AG09309 (cell line): ENCODE measurements at places on chromosomes 16 and 17.

DNA sequence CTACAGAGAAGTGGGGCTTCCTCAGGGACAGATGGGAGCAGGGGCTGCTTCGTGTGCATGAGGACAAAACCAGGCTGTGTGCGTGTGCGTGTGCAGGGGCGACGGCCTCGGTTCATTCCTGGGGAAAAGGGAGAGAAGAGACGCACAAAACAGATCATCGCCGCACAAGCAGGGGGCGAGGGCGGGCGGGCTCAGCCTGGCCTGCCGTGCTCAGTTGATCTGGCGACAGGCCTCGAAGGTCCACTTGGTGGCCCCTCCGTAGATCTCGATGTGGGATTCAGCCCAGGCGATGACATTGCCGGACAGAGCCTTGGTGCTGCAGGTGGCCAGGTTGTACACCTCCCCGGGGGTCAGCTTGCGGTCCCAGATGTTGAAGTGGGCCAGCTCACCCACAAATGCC, 5.8 kb downstream of the NPTX1 start:
- no peak for DNase-seq

DNA sequence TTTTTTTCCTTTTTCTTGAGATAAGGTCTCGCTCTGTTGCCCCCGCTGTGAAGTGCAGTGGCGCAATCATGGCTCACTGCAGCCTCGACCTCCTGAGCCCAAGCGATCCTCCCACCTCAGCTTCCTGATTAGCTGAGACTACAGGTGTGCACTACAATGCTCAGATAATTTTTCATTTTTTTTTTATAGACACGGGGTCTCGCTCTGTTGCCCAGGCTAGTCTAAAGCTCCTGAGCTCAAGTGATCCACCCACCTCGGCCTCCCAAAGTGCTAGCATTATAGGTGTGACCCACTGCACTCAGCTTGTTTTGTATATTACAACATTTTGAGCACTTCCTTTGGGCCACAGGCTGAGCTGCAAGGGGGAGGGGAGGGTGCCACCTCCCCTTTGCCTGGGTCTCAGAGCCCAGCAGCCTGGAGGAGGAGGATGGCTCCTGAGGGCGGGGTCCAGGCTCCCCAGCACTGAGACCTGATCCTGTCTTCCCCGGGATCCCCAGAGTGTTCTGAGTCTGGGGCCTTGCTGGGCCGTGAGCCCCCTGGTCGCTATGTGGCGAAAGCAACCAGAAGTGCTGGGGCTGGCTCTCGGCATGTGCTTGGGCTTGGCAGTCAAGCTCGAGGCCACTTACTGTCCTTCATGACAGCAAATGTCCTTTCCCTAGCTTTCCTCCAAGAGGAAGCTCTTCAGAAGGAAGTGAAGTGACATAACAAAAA, 8.1 kb downstream of the DEF8 start:
- DNase-seq: no peak

GRCh38 chr17:8803531-8804420, 4.6 kb upstream of the MFSD6L start:
- DNase-seq: no peak

GRCh38 chr16:67775273-67775672, 31.1 kb downstream of the RANBP10 start:
- DNase-seq: no peak

GRCh38 chr16:4745274-4745569, 10.9 kb downstream of the DNAAF8 start:
- DNase-seq: no peak

DNA sequence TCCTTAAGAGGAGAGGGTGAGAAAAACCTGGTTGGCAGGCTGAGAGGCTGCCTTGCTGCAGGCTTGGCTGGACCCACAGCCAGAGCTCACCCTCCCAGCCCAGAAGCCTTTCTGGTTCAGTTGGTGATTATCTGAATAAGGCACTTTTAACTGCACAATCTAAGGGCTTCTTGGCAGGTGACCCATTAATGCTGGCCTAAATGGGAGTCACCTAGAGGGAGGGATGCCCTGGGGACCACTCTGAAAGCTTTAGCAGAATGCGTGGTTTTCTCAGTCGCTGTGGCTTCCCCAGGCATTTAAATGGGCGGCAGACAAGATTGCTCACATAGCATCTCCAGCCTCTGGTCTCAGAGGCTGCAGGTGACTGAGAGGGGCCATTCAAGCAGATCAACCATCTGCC, 33.2 kb upstream of the SHISA9 start:
- no peak for DNase-seq

- no peak for DNase-seq
These were observed 36.0 kb upstream of the ADCY9 start for GRCh38 chr16:4152267-4152666.

DNA sequence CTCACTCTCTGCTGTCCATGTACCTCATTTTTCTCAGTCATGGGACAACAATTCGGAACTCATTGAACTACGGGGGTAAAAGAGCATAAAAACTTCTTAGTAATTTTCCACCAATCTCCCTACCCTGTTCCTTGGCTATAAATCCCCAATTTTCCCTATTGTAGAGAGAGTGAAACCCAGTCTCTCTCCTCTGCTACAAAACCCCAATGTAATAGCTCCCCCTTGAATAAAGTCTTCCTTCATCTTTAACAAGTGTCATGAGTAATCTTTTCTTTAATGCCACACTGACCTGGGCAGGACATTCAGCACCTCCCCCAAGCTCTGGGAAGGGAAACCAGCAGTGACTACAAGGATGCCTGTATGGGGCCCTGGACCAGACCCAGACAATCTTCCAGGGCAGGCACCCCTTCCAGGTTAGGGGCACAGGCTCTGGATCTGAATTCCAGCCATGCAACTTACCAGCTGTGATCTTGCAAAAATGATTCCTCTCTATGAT, 10.2 kb upstream of the EIF1 start:
- DNase-seq: no peak

DNA sequence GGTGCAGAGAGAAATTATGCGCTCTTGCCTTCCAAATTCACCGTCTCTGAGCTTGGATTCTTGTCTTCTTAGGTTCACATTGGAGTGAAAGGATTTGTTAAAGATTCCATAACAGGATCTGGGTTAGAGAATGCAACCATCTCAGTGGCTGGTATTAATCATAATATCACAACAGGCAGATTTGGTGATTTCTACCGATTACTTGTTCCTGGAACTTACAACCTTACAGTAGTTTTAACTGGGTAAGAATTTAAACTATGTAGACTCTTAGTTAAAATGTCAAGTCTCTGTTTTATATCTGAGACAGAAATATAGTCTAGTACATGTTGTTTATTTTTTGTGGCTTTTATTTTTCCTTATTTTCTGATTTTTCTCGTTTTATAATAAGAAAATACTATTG, 42.9 kb downstream of the CPD start:
- no peak for DNase-seq

DNA sequence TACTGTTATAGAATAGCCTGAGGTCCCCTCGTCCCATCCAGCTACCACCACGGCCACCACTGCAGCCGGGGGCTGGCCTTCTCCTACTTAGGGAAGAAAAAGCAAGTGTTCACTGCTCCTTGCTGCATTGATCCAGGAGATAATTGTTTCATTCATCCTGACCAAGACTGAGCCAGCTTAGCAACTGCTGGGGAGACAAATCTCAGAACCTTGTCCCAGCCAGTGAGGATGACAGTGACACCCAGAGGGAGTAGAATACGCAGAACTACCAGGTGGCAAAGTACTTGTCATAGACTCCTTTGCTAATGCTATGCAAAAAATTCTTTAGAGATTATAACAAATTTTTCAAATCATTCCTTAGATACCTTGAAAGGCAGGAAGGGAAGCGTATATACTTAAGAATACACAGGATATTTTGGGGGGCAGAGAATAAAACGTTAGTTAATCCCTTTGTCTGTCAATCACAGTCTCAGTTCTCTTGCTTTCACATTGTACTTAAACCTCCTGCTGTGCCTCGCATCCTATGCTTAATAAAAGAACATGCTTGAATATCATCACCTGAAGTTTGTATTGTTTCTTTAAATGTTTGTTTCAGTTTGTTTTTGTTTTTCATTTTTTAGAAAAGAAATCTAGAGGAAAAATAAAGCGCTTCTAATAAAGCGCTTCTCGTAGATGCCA, 388.3 kb downstream of the MAF start:
- DNase-seq: no peak

GRCh38 chr17:33113991-33114370, 122.3 kb downstream of the SPACA3 start:
- no peak for DNase-seq

- DNase-seq: no peak
These were observed 41.7 kb upstream of the CREBBP start for GRCh38 chr16:3922241-3922640.

GRCh38 chr17:6536053-6536452, 20.3 kb downstream of the PITPNM3 start:
- DNase-seq: no peak

GRCh38 chr16:48158296-48158695, 2.5 kb upstream of the ABCC12 start:
- peak; percentile 18 for DNase-seq

DNA sequence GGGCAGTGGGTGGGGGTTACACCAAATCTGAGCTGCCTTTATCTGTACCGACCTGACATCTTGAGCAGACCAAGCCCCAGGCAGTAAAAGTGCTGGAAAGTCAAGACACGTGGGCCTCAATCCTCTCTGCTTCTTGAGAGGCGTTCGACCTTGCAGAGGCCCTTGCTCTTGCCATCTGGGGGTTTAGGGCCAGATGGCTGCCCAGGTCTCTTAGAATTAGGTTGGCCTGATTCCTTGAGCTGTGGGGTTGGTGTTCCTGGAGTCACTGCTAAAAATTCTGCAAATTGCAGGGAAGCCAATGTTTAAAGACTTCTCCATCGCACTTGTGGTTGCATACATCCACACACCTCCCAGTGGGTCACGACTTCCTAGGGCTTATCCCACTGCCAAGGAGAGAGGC, 238.2 kb upstream of the ASIC2 start:
- DNase-seq: no peak

- DNase-seq: no peak
These were observed 48.2 kb upstream of the MGAT5B start for GRCh38 chr17:76820039-76820438.

DNA sequence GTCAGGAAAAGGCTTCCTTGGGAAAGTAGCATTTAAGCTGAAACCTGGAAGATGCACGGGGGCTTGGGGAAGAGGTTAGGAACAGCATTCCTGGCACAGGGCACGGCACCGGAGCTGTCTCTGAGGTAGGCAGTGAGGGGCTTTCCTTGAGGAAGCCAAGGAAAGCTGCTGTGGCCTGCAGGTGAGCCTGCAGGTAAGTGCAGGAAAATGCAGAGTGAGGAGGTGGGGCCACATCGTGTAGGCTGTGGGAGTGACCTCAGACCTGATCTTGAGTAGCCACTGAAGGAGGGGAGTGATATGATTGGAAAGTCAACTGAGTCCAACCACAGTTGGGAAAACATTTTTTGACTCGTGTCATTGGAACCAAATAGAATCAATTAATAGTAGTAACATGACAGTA, 79.5 kb downstream of the CDK5R1 start:
- DNase-seq: no peak

- DNase-seq: peak; percentile 35
These were observed 56.9 kb upstream of the ALDH3A1 start for GRCh38 chr17:19805006-19805405.

DNA sequence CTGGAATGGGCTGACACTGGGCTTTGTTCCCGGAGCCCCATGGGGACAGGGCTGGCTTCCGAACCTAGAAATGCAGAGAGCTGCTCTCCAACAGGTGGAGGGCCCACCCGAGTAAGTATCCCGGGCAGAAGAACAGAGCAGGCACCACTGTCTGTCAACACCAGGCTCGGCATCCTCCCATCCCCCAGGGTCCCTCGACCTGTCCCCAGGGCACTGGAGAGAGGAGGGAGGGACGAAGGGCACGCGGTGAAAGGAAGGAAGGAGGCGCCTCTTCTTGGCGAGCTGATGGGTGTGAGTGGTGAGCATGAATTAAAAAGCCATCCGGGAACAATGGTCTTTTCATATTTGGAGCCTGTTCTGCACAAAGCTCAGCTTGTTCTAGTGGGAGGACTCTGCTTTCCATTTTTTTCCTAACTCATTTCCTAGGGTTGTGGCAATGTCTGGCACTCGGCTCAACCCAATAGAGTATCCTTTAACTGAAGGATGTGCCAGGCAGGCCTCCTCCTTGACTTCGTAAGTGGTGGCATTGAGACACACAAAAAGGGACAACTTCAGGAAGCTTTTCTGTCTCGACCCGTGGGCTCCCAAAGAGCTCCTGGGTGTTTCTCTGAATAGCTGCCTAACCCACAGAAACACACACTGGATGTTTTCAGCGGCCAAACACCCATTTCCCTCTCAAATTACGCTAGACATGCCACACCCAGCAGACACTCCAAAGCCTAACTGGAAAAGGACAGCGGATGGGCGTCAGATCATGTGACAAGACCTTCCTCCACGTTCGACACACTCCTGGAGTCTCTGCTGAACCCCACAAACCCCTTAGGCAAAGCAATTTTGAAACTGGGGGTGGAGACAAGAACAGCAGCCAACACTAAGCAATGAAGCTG, 47.7 kb downstream of the ZFHX3 start:
- no peak for DNase-seq

- DNase-seq: no peak
These were observed 19.9 kb downstream of the TNRC6A start for GRCh38 chr16:24749310-24749709.

DNA sequence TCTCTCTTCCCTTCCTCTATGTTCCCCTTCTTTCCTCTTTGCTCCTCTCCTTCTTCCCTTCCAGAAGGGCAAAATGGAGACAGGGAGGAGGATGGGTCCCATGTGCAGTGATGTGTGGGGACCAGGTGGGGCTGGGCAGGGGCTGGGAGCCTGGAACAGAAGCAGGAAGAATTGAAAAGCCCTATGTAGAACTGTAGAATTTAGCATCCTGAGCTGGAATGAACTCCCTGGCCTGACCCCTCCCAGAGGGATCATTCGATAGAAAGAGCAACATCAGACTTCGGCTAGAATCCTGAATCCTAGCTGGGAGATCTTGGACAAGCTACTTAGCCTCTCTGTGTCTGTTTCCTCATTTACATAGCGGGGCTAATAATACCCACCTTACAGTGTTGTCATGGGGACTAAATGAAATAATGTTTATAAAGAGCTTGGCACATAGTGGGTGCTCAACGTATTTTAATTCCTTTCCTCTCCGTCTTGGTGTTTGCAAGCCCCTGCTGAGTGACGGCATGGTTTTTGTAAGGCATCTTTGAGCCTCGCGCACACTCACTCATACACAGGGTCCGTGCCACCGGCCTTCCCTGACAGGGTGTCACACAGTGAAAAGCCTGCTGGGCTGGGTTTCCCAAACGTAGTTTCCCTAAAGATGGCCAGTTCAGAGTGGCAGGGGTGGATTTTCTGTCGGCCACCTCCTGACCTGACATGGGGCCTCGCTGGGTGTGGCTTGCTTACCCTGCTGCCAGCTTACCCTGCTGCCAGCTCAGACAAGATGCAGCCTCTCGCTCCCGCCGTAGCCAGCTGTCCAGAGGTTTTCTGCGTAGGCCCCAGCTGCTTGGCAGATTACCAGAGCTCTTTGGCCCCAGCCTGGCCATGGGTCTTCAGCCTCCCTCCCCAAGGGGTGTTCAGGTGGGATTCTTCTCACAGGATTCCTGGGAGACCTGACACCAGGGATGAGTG, 6.1 kb upstream of the ARHGAP23 start:
- DNase-seq: no peak

GRCh38 chr17:48994549-48995303, 2.5 kb upstream of the IGF2BP1 start:
- no peak for DNase-seq
